ENCODE measurements at places on chromosomes 2 and 18.

DNA sequence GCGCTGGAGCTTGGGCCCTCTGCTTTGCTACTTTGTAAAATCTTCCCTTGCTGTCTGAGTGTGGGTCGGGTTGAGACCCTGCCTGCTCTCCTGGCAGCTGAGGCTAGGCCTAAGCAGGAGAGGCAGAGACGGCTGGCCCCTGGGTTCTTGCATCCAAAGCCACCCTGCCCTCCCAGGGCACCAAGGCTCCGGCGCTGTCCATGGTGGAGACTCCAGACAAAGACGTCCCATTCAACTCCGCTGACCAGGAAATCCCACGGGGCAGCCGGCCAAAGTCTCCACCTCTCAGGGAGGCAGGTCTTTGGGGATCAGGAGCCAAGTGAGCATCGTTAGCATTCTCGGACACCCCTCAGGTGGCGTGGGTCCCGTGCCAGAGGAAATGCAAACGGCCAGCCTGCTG lies 2.6 kb upstream of the PRLH start:
- DNase-seq: no peak

DNA sequence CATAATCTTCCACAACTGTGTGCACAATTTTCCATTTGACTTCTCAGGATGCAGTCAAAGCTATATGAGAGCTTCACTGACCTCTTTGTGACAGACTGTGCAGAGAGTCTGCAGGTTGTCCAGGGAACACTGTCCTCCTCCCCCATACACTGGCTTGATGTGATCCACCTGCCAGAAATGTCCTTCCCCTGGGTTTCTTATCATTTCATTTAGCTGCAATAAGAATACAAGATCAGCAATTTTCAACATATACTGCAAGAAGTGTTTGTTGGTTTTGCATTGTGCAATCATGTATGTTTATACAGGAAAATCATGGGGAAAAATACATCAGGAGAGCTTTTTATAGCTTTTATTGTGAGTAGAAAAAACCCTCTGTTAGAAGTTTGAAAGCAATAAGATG lies 150.7 kb downstream of the RAB3GAP1 start:
- no peak for DNase-seq

DNA sequence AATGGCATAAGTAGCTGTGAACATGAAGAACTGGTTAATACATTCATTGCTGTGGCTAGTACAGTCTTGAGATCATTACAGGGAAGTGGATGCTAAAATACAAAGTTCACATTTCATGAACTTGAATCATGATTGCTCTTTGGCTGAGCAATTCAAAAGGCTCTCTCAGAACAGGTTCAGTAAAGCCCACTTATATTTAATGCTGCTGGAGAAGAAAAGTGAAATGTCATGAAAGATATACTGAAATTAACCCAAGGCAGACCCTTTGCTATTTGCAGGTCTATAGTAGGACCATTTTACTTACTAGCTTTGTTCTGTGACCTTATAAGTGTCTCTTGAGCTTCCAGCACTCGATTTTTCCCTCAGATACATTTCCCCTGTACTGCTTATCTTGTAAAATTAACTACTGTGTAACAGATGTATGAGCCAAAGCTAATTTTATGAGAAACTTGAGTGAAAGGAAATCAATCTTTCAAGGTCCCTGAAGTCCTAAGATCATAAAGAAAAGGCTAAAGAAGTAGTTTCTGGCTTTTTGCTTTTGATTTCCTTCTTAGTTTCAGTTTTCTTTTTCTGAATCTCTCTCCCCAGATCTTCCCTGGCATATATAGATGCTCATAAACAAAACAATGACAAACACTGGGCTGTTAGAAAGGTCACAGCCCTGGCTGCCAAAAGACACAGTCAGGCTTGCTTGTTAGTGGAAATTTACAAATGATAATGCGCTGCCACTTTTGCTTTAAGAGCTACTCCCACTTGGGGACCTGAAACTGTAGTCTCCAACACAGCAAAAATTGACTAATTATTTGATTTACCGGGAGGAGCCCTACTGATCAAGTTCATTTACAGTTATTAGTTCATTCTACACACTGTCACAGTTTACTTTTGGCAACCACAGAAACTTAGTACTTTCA lies 132.7 kb upstream of the XPO1 start:
- DNase-seq: no peak

DNA sequence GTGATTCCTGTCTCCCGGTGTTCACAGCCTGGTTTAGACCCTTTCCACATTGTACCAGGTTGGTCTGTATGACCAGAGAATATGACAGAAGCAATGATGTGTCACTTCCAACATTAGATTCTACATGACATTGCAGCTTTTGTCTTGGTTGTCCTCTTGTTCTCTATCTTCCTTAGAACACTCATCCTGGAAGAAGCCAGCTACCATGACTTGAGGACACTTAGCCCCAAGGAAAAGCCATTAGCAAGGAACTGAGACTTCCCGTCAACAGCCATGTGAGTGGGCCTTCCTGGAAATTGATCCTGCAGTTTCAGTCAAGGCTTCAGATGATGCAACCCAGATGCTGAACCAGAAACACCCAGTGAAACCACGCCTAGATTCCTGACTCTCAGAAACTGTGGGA lies 143.3 kb downstream of the MREG start:
- no peak for DNase-seq

DNA sequence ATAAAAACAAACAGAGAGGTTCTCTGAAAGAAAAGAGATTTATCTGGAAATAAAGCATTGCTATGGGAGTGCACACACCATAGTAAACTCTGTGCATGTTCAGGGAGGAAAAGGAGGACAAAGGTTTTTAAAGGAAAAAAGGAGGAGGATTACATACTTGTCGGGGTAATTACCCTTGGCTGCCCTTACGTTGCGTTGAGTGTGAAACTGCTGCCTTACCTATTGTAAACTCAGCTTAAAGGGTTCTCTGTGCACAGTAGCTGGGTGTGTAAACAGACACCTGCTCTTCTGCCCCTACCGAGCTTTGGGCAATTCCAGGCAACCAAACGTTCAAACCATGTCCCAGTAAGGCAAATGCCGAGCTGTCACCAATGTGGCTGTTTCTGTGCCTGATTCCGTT lies 29.6 kb upstream of the PXDN start:
- DNase-seq: peak; percentile 38

- DNase-seq: no peak
Observed at GRCh38 chr2:236971131-236971821, 114.4 kb upstream of the COPS8 start.

- no peak for DNase-seq
Observed at GRCh38 chr18:11323359-11323819, 174.0 kb upstream of the PIEZO2 start.

GRCh38 chr2:84613082-84613481 lies 96.8 kb downstream of the DNAH6 start:
- DNase-seq: no peak

GRCh38 chr18:53753601-53754000 lies 470.9 kb downstream of the MBD2 start:
- DNase-seq: no peak

- no peak for DNase-seq
Observed at GRCh38 chr2:164009756-164010337, 274.0 kb upstream of the FIGN start.

GRCh38 chr18:68181956-68182355 lies 533.0 kb downstream of the TMX3 start:
- no peak for DNase-seq

DNA sequence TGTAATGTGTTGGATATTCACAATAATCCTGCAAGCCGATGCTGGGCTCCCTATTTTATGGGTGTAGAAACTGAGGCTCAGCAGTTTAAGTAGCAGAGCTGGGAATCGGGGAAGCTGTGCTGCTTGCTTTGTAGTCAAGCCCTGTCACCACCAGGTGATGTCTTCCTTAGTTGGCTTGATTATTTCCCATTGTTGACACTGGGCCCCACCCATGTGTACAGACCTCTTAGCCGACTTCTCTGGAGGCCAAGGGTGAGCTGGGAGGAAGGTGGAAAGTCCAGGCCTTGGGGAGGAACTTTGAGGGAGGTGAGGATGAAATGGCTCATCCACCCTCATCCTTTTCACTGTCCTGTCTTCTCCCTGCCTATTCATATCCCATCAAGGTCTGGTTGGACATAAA lies 60.0 kb downstream of the CAPN13 start:
- DNase-seq: no peak

DNA sequence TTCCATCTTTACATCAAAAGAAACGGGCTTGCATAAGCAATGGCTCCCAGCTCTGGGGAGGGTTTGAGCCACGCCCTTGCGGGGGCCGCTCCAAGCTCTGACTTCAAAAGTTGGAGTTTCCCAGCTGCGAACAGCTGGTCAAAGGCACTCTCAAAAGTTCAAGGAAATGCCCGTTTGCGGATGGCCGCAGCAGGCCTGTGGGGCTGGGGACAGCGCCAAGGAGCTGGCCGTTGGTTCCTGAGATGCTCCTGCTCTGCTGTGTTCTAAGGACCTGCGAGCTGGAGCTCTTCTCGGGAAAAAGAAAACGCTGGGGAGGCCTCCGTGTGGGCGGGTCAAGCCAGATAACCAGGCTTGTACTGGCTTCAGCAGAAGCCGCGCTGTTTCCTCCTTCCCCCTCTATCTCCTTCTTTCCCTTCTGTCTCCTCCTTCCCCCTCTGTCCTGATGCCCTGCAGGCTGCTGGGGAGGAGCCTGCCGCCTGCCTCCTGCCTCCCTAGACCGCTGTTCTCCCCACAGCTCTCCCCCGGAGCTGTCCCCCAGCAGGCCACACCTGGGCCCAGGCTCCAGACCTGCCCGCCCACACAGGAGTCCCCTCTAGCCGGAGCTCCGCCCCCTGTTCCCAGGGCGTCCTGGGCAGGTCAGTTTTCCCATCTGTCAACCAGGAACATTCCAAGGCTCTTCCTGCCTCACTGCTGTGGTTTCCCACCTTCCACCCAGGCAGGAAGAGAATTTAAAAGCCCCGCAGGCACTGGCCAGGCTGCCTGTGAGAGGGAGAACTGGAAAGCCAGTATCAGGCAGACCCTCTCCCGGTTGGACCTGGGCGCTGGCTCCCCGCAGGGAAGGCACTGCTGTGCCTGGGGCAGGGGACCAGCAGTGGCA lies 14.1 kb downstream of the KLF11 start:
- DNase-seq: no peak

- DNase-seq: no peak
Observed at GRCh38 chr2:38155-38554, 8.2 kb downstream of the FAM110C start.

- DNase-seq: no peak
Observed at GRCh38 chr18:64110692-64111480, 38.0 kb downstream of the LINC00305 start.

DNA sequence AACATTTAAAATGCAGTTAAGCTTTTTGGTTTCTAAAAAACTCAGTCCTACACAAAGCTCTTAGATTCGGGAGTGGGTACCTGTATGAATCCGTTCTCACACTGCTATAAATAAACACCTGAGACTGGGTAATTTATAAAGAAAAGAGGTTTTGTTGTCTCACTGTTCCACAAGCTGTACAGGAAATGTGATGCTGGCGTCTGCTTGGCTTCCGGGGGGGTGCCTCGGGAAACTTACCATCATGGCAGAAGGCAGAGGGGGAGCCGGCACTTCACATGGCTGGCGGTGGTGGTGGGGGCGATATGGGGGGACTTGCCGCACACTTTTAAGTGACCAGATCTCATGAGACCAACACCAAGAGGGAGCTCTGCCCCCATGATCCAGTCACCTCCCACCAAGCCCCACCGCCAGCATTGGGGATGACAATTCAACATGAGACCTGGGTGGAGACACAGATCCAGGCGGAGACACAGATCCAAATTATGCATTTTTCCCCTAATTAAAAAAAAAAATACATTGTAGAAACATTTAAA lies 222.5 kb downstream of the GBX2 start:
- DNase-seq: peak; percentile 61

DNA sequence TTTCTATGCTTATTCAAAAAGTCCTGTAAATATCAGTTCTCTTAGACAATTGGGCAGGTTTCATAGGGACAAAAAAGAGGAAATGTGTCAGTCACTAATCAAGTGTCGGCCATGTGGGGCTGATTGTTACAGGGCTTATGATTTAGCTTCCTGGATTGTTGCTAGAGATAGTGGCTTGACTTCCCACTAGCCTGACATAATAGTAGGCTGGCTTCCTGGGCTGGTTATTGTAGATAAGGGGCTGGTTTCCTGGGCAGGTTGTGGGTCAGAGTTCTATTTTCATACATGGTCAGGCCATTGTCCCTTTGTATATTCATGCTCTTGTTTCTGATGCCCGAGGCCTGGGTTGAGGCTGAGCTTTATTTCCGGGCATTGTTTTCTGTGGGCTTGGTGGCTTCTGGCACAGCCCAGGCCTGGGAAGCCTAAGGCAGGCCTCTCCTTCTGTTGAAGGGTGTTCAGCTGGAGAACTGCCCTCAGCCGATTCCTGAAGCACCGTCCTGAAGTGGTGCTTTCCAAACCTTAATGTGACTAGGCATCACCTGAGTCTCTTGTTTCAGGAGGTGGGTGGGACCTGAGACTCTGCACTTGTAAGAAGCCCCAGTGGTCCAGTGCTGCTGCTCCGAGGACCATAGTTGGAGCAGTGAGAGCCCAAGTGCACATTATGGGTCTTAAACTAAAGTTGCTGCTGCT lies 37.0 kb downstream of the CD8B2 start:
- no peak for DNase-seq

DNA sequence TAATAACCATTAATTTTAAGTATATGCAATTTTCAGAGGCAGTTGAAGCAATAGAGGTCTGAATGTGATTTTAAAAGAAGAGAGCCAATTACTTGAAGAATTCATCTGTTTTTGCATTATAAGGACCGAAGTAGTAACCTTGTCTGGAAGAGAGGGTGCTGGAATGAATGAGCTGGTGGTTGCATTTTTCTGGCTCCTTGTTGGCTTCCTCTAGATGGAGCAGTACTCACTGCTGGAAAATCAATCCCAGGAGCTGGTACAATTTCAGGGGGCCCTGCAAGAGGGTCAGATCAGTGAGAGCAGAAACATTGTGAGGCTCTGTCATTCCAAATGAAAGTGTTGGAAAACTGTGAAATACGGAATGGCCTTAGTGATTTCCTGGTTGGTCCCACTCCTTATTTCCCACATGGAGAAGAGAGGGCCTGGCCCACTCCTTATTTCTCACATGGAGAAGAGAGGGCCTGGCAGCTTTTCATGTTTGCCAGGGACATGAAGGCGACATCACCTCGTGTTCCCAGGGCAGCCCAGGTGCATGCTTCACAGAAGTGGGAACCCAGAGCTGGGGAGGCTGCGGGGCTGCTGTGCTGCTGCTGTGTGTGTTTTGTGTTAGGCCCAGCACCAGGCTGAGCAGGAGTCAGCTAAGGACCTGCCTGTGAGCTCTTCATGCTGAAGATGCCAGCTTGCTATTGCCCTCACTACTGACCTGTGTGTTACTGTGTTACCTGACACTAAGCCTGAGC lies 197.4 kb downstream of the SNTG2 start:
- DNase-seq: no peak

DNA sequence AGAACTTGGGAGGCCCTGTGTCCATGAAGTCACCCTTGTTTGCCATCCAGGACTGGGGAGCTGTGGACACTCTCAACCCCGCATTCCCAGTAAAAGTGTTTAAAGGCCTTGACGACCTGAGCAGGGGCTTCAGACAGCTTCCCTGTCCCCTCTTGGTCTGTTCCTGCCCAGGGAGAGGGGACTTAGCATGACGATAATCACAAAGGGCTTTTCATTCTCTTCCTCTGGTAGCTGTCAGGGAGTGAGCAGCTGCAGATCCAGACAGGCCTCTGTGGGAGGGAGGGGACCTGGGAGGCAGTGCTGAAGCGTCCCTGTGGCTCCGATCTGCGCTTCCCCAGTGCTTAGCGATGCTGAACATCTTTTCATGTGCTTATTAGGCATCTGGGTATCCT lies 77.8 kb upstream of the HS6ST1 start:
- peak; percentile 36 for DNase-seq

GRCh38 chr2:186749219-186749618 lies 55.4 kb downstream of the FAM171B start:
- no peak for DNase-seq
